ENCODE measurements at places on chromosomes 5 and 9.

DNA sequence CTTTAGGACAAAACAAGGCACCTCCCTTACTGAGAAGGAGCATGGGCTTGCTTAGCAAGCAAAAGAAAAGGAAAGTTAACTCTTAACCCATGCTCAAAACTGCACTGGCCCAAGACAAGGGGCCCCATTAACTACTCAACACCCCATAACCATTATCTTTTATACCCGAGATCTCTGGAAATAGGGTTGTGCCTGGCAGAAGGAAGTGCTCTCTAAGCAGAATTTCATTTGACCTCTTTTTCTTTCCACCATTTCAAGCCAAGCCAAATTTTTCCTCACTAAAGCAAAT lies 167.2 kb downstream of the RASEF start:
- DNase-seq, result no peak

GRCh38 chr9:3682186-3682585 lies 156.4 kb upstream of the RFX3 start:
- DNase-seq, result no peak

DNA sequence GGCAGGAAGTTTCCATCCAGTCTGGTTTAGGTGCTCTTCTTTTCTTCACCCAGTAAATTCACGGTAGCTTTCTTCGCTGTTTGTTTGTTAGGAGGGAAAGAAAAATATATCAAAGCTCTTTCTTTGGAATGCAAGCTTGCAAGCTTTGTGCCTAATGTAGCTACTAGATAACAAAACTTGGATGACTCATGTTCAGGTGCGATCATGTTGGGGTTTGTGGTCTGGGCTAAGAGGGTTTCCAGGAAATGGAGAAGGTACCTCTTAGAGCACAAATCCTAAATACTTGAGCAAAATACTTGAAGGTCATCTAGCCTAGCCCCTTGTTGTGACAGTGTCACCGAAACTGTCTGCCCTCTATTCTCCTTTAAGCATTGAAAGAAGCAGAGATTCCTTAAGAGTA lies 17.7 kb downstream of the SRP19 start:
- DNase-seq, result no peak

DNA sequence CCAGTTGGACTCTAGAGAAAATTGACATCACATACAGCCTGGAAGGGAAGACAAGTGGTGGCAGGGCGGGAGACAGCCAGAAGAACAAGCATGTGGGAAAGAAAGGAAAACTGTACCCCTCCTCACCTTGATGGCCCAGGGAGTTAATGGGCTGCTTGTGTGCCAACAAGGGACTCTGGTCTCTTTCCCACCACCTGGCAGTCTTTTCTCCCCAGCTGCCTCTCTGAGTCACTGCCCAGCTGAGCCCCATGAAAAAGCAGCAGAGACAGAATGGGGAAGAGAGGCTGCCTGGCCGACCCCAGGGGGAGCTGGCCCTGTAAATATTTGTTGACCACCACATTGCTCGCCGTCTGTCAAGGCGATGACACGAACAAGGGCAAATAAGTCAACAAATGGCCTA lies 359.4 kb downstream of the ENC1 start:
- DNase-seq, result no peak

DNA sequence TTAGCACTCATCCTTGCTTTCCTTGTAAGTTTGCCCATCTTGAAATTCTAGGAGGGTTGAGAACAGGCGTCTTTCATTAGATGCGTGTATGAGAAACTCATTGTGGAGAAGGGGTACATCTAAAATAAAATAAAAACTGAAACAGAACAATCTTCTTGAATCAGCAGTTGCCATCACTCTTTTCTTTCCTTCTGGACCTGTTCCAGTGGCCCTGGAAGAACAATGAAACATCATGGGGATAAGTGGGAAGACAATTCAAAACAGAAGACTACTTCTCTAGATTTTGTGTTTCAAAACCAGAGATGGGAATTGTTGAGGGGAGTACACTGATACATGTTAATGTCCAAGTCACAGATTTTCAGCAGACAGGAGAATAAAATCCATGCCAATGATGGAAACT lies 59.9 kb downstream of the SLC1A3 start:
- no peak for DNase-seq

GRCh38 chr9:131660466-131661405 lies 79.1 kb downstream of the RAPGEF1 start:
- no peak for DNase-seq

- no peak for DNase-seq
Observed at GRCh38 chr5:32190095-32190494, 16.0 kb upstream of the GOLPH3 start.

GRCh38 chr5:17204133-17204489 lies 13.3 kb upstream of the BASP1 start:
- DNase-seq, result no peak

DNA sequence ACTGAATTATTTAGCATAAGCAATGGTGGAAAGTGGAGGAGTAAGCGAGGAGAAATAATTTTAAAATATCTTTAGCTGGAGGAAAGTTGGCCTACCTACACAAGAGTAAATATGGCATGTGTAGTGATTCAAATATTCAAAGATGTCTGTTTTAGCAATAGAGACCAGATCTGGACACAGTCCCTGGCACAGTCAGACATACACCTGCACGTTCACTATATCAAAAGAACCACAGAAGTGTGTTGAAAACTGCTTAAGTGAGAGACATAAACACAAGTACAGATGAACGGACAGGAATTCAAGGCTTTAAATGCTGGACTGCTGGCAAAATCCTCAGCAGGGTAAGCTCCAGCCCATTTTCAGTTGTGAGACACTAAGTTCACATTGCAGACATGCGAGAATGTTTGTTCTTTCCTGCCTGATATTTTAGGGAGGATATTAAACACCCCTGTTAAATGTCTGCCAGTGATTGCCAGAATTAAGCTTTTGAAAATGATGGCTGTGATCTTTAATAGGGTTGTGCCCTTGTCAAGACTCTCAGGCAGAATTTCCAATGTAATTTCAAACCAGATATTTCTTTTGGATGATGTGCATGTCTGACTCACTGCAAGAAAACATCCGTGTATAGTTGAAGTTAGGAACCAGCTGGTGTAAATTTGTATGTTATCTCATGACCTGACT lies 810.6 kb downstream of the TLE4 start:
- no peak for DNase-seq

- no peak for DNase-seq
Observed at GRCh38 chr9:92425474-92425873, 1.2 kb upstream of the OMD start.

DNA sequence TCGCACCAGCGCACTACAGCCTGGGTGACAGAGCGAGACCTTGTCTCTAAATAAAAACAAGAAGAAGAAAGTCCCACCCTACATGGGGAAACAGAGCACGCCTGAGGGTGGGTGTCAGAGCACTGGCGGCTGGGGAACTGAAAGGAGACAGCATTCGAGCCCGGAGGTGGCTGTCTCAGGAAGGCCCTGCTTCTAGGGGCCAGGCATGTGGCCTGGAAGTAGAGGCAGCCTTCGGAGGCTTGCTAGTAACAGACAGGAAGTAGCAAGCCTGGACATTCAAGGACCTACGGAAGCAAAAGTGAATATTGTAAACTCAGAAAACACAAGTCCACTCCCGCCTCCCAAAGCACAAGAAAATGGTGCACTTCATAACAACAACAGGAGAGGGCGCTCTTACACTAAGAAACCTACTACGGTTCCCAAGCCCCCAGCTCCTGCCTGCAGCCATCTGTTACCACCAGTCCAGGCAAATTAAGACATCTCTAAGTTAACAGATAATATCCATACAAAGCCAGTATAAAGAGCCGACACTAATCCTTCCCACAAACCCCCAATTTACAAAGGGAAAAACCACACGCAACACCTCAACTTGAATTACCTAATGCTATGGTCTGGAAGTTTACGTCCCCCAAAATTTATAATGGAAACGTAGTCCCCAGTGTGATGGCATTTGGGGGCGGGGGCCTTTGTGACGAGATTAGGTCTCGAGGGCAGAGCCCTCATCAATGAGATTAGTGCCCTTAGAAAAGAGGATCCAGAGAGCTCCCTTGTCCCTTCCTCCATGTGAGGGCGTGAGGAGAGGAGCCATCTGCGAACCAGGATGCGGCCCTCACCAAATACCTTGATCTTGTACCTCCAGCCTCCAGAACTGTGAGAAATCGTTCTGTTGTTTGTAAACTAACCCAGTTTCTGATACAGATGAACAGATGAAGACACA lies 7.7 kb downstream of the RASGEF1C start:
- DNase-seq, result no peak

GRCh38 chr5:1874771-1875220 lies 7.9 kb downstream of the IRX4 start:
- DNase-seq, result no peak

- no peak for DNase-seq
Observed at GRCh38 chr9:70924380-70924779, 197.0 kb downstream of the TRPM3 start.

- DNase-seq, result no peak
Observed at GRCh38 chr5:179668391-179668790, 12.4 kb downstream of the CBY3 start.

DNA sequence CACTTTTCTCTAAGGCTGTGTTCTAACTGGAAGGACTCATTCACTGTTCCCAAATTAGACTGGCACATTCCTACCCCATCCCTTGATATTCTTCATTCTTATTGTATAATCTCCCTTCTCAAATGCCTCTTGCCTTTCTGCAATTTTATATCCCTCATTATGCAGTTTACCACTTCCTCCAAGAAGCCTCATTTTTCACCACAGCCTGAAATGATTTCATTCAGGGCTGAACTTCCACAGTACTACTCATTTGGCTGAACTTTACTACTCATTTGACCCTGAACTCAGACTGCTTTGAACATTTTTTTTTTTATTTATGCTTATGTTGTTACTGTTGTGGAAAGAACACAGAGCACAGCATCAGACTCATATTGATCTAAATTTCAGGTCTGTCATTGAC lies 32.7 kb downstream of the GRIA1 start:
- no peak for DNase-seq

DNA sequence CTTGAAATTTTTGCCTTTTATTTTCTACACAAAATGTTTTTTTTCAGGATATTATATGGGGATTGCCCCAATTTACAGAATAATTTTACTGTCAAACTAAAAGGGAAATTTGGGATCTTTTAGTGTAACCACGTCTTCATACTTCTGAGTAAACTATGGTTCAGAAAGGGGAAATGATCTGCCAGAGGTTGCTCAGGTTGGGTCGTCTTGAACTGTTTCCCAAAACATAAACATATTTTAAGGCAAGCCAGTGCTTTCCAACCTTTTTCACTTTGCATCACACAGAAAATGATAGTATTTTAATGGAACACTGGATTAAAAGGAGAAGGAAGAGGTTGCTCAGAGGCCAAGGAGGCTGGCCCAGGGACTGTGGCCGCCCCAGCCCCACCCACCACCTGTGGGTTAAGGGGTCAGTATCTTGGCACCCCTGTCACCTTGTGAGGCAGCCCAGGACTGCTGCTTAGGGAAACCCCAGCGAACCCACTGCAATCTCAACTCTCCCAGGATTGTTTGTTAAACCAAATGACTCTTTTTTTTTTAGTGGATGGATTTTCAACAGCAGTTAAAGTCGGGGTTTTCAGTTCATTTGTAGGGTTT lies 142.7 kb upstream of the DHFR start:
- no peak for DNase-seq

DNA sequence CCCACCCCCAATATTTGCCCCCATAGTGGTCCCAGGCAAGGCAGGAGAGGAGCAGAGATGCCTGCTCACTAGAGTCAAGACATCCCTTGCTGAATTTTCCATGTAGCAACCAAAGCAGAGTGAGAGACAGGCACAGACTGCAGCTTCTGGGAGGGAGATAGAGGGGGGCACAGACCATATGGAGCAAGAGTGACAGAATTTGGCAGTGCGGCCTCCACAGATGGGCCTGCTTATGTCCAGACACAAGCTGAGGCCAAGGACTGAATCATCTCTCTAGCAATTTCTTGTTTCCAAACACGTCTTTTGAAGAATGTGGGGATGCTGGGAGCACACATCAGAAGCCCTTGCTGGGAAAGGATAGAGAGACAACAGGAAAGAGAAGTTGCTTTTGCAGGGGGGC lies 53.0 kb upstream of the ALDH1B1 start:
- no peak for DNase-seq

GRCh38 chr5:181036816-181037364 lies 3.2 kb upstream of the BTNL9 start:
- no peak for DNase-seq

DNA sequence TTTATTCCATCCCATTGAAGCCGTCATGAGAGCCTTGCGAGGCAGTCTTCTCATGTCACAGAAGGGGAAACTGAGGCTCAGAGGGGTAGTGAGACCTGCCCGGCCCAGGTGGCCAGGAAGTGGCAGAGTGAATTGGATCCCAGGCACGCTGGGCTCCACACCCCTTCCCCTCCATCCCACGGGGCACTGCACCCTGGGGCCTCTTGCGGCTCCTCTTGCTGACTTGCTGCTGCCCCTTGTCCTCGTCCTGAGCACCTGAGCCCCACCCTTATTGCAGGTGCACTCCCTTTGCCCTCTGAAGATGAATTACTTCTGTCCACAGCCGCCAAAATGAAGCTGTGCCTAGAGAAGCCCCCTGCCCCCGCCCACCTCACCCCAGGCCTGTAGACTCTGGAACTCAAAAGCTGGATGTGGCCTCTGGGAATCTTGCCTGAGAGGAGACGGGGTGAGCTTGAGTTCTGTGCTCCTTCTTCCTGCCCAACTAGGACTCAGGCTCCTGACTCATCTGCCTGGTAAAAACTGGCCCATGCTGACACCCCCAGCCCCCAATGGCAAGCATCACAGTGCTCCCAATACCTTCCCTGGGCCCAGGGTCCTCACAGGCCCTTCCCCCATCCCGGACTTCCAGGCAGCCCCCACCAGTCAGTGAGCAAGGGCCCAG lies 6.4 kb downstream of the NEURL1B start:
- DNase-seq, result no peak

GRCh38 chr5:132073231-132074013 lies at the start of gene CSF2:
TSS of gene CSF2 (plus strand) at chr5:132073789. CDS start at chr5:132073824, 35 bp downstream.
- DNase-seq, result no peak

Measured in activated CD8-positive, alpha-beta memory T cell treated with anti-CD3 and anti-CD28 coated beads for 48 hours (primary cell).